ENCODE measurements at places on chromosomes 12 and 14.

DNA sequence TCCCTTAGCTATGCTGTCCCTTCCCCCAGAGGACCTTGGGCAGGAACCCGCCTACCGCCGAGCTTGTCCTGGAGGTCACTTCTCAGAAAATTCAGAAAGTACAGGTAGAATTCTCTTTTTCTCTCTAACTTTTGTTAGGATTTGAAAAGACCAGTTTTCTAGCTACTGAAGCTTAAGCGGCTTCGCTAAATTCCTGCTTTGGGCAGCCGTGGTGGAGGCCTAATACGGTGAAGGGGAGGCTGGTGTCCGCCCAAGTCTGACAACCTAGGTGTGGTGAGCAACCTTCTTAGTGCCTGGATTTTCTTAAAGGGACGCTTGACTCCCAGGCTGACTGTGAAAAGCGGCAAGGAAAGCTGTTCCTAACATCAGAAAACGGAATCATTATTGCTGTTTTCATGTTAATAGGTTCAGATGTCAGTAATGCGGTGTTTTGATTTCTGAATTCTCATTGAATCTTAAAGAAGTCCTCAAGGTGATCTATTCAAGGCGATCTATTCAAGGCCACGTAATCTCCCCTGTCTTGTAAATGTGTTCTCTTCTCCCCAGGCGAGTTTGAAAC lies 835 bp downstream of the FGD4 start:
- no peak for DNase-seq

GRCh38 chr12:65364046-65364445 lies 85.6 kb downstream of the MSRB3 start:
- no peak for DNase-seq

- no peak for DNase-seq
These were observed 148.9 kb downstream of the PCNX1 start for GRCh38 chr14:71056168-71056567.

- no peak for DNase-seq
These were observed 108.6 kb upstream of the TTC7B start for GRCh38 chr14:90924621-90925340.

- DNase-seq = no peak
These were observed 126.7 kb downstream of the TMEM132D start for GRCh38 chr12:129776977-129777667.

DNA sequence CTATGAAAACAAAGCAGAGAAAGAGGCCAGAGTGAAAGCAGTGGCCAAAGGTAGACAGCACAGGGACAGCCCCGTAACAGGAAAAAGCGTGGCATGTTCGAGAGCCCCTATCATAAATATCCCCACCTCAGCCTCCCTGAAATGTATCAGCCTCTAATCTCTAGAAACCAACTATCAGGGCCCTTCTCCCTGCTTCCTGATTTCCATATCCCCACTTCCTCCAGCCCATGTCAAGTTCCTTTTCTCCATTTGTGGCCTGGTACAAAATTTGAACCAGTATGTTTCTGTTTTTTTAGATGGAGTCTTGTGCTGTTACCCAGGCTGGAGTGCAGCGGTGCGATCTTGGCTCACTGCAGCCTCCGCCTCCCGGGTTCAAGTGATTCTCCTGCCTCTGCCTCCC lies 16.9 kb downstream of the DEPDC4 start:
- DNase-seq = no peak

DNA sequence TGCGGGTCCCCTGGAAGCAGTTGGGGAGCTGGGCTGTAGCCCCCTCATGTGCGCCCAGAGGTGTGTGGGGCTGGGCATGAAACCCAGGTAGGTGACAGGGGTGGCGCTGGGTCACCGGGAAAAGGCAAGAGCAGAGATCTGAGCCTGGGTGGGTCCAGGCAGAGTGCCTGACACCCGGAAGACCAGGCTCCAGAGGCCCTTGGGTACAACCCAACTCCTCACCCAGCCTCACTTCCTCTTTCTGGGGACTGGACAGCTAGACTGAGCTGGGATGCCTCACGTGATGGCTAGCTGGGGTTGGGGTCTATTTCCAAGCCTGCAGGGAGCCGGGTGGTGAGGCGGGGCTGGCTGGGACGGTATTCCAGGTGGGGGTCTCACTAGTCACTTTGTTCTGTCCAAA lies 16.3 kb upstream of the CYP46A1 start:
- DNase-seq = no peak

- no peak for DNase-seq
These were observed 44.4 kb downstream of the DYRK2 start for GRCh38 chr12:67692966-67693365.

GRCh38 chr14:23380197-23380914 lies 3.5 kb downstream of the CMTM5 start:
- no peak for DNase-seq

GRCh38 chr14:61544448-61545330 lies 150.6 kb upstream of the HIF1A start:
- DNase-seq = no peak

DNA sequence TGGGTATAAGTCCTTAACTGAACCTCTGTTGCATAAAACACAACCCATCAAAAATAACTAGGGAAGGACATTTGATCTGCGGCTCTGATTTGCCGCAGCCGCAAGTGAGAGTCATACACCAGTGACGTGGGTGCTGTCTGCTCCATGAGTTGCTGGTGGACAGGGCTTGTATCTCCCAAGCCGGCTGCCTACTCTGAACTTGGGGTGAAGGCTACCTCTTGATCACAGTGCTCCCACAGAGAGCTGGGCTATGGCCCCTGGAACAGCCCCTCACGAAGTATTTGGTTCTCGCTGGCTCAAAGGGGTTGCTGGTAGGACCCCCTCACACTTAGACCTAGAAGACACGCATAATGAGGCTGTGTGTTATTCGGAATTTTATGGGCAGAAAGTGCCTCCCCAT lies 118.8 kb downstream of the TMEM132C start:
- DNase-seq = no peak

- DNase-seq = no peak
These were observed 51.2 kb downstream of the ACSS3 start for GRCh38 chr12:81128930-81129554.

- DNase-seq = no peak
These were observed 2.5 kb downstream of the LGALS3 start for GRCh38 chr14:55131370-55132137.

- DNase-seq = no peak
These were observed 19.3 kb downstream of the BRF1 start for GRCh38 chr14:105281371-105282097.

- no peak for DNase-seq
These were observed 149.0 kb upstream of the IGF1 start for GRCh38 chr12:102629262-102629888.

- no peak for DNase-seq
These were observed 217.2 kb downstream of the EGLN3 start for GRCh38 chr14:33733721-33734120.

GRCh38 chr12:63070709-63071108 lies 80.3 kb downstream of the AVPR1A start:
- DNase-seq = no peak

- no peak for DNase-seq
These were observed 107.1 kb upstream of the BCAT1 start for GRCh38 chr12:25056011-25056410.

GRCh38 chr12:20507056-20507455 lies 138.7 kb downstream of the PDE3A start:
- DNase-seq = no peak

- no peak for DNase-seq
These were observed 94.1 kb upstream of the GARIN6 start for GRCh38 chr12:99553461-99553860.

GRCh38 chr12:122669397-122670070 lies 33.6 kb downstream of the HCAR2 start:
- no peak for DNase-seq

GRCh38 chr14:81855007-81855406 lies 321.4 kb upstream of the SEL1L start:
- no peak for DNase-seq

GRCh38 chr12:12744546-12745305 lies 27.6 kb downstream of the CDKN1B start:
- no peak for DNase-seq

DNA sequence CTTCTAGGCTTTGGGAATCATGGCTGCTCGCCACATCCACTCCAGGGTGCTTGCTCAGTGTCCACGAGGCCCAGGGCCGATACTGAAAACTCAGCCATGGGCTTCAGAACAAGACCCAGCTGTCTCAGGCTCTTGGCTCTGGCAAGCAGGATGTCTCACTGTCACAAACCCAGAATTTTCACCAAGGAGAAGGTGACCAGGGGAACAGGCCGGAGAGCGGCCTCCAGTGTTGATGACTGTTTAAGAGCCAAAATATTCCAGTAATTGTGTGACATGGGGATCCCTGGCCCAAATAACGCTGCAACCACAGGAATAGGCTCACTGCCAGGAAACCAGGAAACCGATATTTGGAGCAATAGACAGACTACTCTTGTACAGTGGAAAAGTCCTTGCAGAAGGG lies 9.8 kb upstream of the SERPINA5 start:
- DNase-seq = no peak

DNA sequence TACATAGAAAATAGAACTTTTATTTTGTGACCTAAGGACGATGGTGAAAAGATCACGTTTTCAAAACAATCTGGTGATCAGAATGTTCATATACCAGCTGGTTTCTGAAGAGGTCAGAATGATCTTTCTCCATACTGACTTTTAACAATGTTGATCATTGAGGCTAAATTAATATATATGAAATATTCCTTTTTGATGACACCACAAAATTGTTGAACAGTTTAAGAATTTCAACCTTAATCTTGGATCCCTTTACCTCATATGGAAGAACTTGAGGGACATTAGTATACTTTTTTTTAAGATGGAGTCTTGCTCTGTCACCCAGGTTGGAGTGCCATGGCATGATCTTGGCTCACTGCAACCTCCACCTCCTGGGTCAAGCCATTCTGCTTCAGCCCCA lies 2.8 kb upstream of the REP15 start:
- DNase-seq = no peak

DNA sequence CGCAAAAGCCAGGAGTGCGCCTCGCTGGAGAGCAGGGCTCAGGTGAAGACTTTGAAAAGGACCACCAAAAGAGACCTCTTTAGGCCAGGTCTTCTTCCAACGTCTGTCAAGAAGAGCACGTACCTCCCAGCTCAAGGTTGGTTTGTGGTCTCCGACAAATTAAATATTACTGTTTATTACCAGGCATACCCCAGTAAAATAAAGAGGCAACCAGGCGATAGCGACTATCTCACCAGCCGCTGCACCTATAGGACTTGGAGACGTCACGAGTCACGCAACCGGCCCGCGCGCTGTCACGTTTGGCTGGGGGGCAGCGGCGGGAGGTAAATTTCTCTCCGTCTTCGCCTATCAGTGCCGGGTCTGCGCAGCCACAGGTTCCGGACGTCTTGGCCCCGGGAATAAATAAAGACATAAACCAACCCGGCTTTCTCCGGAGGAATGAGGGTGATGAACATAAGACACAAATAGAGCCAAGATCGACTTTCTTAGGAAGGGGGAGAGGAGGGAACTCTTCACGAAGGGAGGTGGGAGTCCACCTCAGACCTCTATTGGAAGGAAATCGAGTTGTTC lies 2.0 kb upstream of the TBX5 start:
- DNase-seq = no peak

- no peak for DNase-seq
These were observed 151.4 kb downstream of the TSPAN9 start for GRCh38 chr12:3228552-3228951.

GRCh38 chr12:52697058-52697582 lies 6.2 kb downstream of the KRT77 start:
- DNase-seq = no peak

DNA sequence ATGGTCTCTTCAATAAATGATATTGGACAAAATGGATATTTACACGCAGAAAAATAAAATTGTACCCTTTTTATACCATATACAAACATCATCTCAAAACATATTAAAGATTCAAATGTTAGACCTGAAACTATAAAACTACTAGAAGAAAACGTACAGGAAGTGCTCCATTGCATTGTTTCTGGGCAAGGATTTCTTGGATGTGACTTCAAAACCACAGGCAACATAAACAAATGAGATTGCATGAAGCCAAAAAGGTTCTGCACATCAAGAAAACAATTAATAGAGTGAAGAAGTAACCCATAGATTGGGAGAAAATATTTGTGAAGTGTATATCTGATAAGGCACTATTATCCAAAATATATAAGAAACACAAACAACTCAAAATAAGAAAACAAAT lies 812.4 kb downstream of the NRXN3 start:
- DNase-seq = no peak

DNA sequence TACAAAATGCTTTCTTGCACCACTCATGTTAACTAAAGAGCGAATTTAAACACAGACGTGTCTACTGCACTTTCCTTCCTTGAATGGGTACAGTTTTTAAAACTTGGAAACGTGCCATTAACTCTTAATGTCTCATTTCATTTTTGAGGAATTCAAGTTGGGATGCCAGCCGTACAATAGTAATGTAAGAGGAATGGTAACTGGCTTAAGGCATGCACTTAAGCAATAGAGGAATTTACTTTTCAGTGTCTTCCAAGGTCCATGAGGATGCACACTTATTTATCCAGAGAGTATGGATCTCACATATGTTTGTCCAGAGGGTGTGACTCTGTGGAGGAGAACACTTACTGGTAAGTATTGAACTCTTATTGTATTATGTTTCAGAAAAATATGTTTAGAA lies 52.9 kb downstream of the PPP4R4 start:
- DNase-seq = no peak

DNA sequence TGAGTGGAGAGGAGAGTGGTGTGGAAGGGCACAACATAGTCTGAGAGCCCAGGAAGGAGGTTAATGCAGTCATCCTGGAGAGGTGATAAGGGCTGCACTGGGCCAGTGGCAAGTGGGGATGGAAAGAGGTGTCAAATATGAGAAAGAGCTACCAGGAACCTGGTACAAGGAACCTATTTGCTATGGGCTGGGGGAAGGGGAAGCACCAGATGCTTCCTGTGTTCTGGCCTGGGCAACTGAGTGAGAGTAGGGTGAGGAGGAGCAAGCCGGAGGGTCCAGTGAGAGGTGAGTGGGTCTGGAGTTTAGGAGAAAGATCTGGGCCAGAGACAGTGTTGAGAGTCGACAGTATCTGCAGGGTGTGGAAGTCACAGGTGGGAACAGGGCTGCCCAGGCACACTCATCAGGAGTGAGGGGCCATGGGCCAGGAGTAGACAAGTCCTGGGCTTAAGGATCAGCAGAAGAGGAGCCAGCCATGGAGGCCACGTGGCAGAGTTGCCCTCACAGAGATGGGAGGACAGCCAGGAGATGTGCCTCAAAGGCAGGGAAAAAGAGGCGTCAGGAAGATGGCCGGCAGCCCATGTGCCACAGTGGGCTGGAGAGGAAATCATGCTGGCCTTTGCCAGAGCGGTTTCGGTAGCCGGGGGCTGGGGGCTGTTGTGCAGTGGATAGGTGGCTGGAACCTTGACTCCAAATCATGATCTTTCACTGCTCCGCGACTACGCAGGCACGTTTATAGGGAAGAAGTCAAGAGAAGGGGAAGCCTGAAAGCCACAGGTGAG lies 2.9 kb upstream of the AQP6 start:
- DNase-seq = no peak

GRCh38 chr14:73311708-73312030 lies 74.4 kb downstream of the PAPLN start:
- no peak for DNase-seq
